ENCODE measurements at places on chromosomes 11 and 22.

GRCh38 chr22:47332246-47332980, 570.0 kb downstream of the TBC1D22A start:
- no peak for DNase-seq

DNA sequence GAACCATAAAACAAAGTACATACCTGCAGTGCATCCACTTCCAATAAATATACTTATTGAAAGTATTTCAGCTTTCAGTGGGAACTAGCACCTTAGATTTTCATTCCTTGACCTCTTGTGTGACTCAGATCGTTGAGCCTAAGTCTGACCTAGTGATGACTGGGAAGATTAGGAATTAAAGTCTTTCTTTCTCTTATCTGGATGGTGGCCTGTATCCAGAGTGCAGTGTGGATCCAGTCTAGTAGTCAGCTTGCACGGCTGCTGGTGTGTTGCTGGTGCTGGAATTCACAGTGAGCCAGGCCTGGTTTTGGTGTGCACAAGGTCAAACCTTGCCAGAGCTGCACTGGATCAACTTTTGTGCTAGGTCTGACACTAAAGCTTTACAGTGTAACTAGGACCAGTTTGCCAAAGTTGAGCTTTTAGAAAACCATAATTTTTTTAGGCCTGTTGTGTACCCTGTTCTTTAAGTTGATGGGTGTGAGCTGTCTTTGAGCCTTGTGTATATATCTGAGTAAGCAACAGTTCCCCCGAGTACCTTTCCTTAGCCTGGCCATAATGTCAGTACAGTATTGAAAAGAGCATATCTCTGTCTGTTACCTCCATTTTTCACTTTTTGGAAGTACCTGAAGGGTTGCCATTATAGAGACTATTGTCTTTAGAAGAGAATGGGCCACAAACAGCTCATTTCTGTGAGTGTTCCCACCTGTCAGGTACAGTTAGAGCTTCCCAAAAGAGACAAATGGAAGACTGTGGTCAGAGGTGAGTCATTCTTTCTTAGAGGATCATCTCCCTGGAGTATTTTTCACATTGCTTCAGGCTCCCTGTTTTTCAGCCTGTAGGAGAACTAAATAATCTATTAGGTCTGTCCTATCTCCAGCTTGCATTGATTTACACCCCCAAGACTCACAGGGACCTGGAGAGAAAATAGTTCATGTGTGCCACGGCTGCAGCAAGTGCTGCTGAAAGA, 89.8 kb downstream of the ALX4 start:
- no peak for DNase-seq

GRCh38 chr11:73406131-73406530, 29.9 kb downstream of the RELT start:
- no peak for DNase-seq

DNA sequence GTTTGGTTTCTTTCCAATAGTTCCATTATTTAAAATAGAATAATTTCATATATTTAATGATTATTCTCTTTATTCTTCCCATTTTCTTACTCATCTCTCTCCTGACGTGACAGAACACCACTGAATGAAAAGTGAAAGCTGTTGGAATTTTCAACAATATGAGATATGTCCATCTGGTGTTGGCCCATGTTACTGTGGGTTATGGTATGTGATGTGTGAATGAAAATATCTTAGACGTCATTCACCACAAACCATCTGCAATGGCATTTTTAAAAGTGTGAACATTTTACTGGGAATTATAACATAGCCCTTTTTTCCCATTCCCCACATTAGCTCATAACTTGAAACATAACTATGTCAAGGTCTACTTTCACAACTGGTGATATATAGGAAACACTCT, 11.3 kb upstream of the OR5M1 start:
- no peak for DNase-seq

- DNase-seq, result peak; percentile 16
These were observed 16.6 kb downstream of the OR8A1 start for GRCh38 chr11:124586238-124586860.

- DNase-seq, result no peak
These were observed 20.9 kb upstream of the NRGN start for GRCh38 chr11:124718801-124719200.

DNA sequence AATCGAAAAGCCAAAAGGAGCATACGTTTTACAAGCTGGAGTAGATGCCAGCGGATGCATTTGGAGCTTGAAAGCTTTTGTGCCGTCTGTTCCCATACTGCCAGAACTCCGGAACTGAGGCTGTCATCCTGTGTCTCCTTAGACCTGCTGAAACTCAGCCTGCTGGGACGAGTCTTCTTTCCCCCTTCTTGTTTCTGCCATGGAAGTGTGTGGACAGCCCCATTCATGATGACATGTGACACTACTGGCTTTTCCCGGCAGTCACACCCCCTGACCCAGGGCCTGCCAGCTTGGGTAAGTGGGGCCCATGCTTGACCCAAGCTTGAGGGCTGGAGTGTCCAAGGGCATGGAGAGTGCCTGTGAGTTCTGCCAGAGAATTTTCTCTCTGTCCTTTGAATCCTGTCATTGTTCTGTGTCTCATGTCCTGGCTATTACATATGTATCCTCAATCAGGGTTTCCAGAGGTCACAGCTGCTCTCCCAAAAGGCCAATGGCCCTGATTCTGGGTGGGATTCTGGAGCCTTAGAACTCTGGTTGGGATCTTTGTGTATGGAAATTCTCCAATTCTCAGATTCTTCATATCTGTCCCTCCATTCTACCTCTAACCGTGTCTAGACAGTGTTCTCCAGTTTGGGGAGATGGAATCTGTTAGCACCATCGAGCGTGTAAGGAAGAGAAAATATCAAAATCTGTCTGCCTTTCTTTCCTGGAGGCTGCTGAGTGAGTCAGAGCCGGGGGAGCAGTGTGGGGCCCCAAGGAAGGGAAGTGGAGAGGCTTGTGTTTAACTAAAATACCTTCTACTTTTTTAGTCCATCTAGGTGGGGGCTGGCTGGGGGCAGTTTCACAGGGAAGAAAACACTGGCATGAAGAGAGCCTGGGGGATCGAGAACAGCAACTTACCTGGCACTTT, 73.2 kb downstream of the KIAA1671 start:
- DNase-seq, result no peak

- no peak for DNase-seq
These were observed 3.1 kb downstream of the FXYD2 start for GRCh38 chr11:117821431-117821830.

DNA sequence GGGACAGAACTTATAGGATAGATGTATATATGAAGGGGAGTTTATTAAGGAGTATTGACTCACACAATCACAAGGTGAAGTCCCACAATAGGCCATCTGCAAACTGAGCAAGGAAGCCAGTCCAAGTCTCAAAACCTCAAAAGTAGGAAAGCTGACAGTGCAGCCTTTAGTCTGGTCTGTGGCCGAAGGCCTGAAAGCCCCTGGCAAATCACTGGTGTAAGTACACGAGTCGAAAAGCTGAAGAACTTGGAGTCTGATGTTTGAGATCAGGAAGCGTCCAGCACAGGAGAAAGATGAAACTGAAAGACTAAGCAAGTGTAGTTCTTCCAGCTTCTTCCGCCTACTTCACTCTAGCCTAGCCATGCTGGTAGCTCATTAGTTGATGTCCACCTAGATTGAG, 799.6 kb upstream of the ARHGAP42 start:
- no peak for DNase-seq

- DNase-seq, result no peak
These were observed 109.4 kb upstream of the OR4B1 start for GRCh38 chr11:48107188-48107704.

DNA sequence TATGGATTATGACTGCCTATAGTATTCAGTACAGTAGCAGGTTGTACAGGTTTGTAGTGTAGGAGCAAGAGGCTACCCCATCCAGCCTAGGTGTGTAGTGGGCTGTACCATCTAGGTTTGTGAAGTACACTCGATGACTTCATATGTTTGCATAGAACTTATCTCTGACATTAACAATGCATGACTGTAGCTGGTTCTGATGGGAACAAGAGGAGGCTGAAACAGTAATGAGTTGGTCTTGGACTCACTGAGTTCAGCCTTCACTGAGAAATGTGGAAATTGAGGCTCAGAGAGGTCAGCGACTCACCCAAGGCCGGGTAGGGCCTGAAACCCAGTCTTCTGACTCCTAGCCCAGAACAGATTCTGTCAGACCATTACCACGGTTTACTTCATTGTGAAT, 13.0 kb downstream of the MYO7A start:
- no peak for DNase-seq

GRCh38 chr11:11987503-11988022, 20.9 kb downstream of the DKK3 start:
- DNase-seq, result no peak

GRCh38 chr11:41289408-41289807, 170.0 kb downstream of the LRRC4C start:
- no peak for DNase-seq

DNA sequence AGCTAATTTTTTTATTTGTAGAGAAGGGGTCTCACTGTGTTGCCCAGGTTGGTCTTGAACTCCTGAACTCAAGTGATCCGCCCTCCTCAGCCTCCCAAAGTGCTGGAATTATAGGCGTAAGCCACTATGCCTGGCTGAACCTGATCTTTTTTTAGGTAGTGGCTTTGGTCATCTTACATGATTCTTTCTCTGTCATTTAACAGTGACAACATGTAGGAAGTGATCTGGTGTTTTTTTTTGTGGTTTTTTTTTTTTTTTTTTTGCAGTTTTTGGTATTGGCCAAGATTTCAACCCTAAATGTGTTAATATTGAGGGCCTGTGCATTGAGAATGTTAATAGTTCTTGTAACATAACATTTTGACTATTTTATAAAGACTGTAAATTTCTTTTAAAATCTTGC, 8.0 kb upstream of the FERMT3 start:
- DNase-seq, result no peak

DNA sequence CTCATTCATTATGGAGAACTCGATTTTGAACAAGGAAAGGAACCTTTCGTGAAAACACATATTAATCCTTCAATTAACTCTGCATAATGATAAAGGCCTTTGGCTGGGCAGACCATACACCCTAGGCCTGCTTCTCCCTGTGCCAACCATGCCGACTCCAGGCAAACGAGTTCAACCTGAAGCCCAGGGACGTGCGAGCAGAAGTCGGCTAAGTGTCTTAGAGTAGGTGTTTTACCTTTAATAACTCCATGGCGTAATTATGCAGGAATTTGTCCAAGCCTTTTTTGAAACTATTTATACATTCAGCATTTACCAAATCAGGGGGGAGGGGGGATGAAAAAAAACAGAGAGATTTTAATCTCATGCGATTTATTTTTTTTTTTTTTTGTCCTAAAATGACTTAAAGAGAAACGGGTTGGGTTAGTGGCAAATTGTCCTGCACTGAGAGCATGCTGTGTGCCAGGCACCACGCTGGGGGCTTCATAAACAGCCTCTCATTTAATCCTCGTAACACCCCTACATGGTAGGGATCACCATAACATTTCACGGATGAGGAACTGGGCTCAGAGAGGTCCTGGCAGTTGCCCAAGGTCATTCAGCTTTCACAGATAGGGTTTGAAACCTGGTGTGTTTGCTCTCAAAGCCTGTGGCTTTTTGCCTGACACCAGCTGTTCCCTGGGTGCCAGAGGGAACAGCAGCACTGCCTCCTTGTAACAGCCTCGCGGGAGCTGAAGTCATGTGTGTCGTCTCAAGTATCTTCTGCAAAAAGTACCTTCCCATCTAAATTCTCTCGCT, 423.9 kb downstream of the MN1 start:
- DNase-seq, result no peak

GRCh38 chr11:15918674-15919073, 437.7 kb downstream of the SOX6 start:
- no peak for DNase-seq

DNA sequence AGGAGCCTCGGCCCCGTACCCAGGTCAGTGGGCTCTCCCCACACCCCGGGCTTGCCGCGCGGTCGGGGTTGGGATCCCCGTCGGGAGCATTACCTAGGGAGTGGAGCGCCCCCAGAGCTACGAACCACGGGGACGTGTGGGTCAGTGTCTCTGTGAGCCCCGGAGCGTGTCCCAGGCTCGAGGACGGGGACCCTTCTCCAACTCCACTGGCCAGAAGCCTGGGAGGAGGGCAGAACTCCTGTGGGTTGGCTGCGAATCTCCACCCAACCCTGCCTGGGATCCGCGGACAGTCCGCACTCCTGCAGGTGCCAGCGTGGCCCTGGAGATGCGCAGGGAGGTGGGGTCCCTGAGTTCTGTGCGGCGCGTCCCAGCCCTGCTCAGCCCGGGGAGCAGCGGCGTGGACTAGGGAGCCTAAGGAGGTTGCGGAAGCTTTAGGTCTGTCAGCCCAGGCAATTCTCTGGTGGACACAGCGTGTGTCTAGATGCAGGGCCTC, 346 bp downstream of the PPFIBP2 start:
- DNase-seq, result no peak

DNA sequence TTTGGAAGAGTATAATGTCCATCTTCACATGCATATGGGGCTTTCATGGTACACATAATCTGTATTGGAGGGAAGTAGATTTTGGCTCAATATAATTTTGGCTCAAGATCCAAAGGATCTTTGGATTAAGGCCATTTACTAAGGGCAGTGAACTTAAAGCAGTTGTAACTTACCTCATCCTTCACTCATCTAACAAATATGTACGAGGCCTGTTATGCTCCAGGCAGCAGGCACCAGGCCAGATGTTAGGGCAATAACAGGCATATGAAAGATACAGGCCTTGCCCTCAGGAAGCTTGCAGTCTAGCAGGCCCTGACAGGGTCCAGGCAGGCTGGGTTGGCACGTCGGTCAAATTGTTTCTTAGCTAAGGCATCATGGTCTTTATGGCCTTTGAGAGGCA, 44.6 kb downstream of the LIF start:
- DNase-seq, result no peak

GRCh38 chr11:58075781-58076180, 45.0 kb downstream of the OR6Q1 start:
- DNase-seq, result no peak

DNA sequence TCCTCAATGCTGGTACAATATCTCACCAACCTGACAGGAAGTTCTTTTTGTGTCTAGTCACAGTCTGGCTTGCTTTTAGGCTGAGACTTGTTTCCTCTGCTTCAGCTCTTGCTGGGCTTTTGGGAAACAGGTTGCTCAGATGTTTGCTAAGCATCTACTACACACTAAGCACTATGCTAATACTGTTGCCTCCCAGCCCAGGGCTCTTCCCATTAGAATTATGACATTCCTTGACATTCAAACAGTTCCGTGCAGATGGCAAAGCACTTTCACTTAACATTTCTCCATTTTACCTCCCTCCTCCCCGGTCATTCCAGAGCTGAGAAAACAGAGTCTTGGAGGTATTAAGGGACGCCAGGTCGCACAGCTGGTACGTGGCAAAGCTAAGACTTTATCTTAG, 200.7 kb upstream of the TBCEL start:
- no peak for DNase-seq

DNA sequence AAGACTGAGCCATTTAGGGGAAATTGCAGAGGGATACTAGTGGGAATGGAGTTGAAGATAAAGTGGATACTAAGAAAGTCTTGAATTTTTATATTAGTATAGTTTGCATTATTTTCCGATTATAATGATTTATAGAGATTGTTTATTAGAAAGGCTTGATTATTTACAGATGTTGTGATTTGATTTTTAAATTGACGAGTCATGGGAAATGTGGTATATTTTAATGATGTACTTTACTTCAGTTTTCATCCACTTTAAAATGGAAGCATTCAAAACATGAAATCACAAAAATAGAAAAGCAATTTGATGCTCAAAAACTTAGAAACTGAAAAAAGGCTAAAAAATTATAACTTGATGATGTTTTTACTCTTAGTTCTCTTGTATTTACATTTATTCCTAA, 21.2 kb downstream of the USP47 start:
- DNase-seq, result no peak

Measured in activated naive CD4-positive, alpha-beta T cell (primary cell).